Omental fat pad (tissue), 4 donors: ENCODE measurements at places on chromosomes 7 and 10.

- no peak for DNase-seq
Observed at GRCh38 chr10:74034301-74034700, 36.4 kb downstream of the VCL start.

DNA sequence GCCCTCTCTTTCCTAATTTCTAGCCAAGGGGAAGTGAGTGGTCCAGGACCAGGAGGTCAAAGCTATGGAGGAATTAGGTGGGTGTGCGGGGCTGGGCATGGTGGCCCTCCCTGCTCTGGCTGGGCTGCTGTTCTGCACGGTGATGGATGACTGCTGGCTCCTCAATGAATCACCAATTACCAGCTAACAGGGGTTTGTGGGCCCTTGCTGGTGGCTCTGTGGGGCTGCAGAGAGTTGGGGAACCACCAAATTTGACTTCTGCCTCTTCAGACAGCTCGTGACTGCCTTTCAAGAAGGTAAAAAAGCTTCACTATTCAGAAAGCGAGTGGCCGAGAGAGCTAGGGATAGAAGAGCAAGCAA is 35.0 kb upstream of the HABP2 start:
- no peak for DNase-seq

DNA sequence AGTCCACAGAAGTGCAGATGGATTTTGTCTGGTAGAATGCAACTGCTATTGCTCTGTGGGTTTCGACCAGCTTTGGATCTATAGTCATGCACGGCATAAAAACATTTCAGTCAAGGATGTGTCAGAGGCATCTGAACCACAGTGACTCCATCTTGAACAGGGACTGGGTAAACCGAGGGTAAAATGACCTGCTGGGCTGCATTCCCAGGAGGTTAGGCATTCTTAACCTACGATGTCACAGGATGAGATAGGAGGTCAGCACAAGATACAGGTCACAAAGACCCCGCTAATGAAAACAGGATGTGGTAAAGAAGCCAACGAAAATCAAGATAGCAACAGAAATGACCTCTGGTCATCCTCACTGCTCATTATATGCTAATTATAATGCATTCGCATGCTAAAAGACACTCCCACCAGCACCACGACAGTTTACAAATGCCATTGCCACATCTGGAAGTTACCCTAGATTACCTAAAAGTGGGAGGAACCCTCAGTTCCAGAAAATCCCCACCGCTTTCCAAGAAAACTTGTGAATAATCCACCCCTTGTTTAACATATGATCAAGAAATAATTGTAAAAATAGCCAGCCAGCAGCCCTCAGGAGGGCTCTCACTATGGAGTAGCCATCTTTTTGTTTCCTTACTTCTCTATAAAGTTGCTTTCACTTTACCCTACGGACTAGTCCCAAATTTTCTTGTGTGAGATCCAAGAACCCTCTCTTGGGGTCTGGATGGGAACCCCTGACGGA is 50.7 kb upstream of the CPXM2 start:
- no peak for DNase-seq

- no peak for DNase-seq
Observed at GRCh38 chr7:1745576-1746490, 75.8 kb downstream of the ELFN1 start.

GRCh38 chr10:97466755-97467154 is 20.8 kb downstream of the ZDHHC16 start:
- DNase-seq, result no peak

DNA sequence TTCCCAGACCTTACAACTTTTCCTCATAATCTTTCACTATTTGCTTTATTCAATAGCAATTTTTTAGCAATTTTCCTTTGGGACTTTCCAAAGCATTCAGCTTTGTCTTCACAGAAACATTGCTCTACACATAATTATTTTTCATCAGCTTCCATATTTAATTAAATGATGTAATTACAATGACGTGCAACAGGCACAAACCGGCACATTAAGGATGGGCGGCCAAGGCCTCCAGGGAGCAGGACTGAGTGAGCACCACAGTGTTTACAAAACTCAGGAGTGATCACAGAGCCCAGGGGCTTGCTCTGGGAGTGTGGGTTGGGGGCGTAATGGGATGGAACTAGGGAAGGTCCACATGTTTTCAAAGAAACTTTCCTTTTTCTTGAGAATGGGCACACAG is 69.8 kb downstream of the MAD1L1 start:
- no peak for DNase-seq
